HT1080 (cell line): ENCODE measurements at places on chromosomes 7 and 10.
A peak's percentile ranks its signal among the peaks of the same experiment; 100 is the strongest.

GRCh38 chr10:73413108-73413527 is 740 bp downstream of the ANXA7 start:
- peak; percentile 63 for DNase-seq

GRCh38 chr7:24981171-24981951 is 1.4 kb upstream of the OSBPL3 start:
- peak; percentile 64 for DNase-seq

- DNase-seq, result peak; percentile 34
Measured at GRCh38 chr10:77004917-77005564, 632.6 kb downstream of the KCNMA1 start.

- DNase-seq, result no peak
Measured at GRCh38 chr7:146119002-146119401, 2.4 kb downstream of the CNTNAP2 start.

DNA sequence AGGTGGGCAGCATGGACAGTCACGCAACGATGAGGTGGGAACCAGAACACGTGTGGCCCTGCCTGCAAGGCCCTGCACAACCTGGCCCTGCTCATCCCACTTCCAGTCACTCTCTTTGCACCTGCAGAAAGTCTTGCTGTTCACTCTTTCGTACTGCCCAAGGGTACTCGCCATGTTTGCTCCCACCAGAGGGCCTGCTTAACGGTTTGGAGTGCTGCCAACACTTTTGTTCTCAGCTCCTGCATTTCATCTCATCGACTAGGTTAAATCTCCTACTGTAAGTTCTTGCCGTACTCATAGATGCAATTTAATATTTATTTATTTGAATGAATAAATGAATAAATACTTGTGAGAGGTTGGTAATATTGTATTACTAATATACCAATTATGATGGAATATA is 315.3 kb downstream of the SDK1 start:
- DNase-seq, result no peak

GRCh38 chr10:17022466-17022825 is 107.2 kb downstream of the CUBN start:
- no peak for DNase-seq

DNA sequence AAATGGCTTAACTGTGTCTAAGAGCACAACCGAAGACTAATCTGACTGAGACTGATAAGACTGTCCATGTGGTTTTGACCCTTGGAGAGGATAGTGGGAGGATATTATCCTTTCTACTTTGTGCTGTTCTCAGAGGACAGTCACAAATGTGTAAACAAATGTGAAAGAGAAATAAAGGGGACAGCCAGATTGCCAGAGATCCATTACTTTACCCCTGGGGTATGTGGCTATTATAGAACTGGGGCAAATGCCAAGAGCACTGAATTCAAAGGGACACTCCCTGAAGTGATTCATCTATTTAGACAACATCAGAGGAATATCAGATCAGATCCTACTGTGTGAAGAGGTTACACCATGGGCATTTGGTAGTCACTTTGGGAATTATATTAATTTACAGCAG is 154.7 kb downstream of the RNLS start:
- no peak for DNase-seq

DNA sequence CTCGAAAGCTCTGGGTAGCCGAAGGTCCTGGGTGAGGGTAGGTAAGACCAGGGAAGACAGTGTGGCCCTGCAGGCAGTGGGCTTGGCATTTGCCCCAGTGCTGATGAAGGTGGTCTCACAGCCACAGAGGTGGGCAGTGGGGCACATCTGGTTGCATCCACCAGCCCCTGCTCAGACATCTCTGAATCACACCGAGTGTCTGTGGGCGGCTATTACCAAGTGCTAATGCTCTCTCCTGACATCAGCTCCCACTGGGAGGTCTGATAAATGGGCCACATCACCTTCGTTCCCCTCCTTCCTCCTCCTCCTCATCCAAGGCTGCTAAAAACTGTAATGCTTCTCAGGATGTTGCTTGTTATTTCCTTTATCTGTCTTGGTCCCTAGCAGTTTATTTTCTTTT is 330.9 kb upstream of the COBL start:
- DNase-seq, result no peak

GRCh38 chr10:84198206-84198915 is 4.0 kb downstream of the CDHR1 start:
- DNase-seq, result no peak

GRCh38 chr7:114086537-114086913 is 167.7 kb upstream of the PPP1R3A start:
- DNase-seq, result peak; percentile 17

DNA sequence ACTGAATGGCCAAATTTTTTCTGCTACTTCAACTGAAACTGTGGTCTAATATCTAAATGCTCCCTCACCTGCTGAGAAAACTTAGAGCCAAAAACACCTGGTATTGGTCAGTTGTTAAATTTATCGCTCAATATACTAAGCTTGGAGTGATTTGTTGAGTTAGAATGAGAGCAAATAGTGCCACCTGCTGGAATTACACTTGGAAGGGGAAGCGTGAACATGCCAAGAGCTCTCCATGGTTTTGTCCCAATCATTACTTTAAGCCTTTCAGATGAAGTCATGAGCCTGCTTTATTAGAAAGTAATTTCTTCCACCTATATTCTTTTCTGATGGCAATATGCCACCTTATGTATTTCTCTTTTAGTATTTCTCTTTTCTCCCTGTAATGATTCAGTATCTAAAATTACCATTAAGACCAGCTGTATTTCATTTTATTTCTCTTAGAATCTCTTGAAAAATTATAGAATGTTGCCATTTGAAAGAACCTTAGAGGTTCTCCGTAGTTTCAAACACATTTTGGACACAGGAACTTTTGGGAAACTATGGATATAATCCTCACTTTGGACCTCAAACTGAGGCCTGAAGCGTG is 447.8 kb upstream of the C7orf33 start:
- DNase-seq, result peak; percentile 21
